NCI-H524 treated with DMSO at 0.1 percent for 48 hours (cell line): ENCODE measurements at places on chromosomes 3 and 15.

DNA sequence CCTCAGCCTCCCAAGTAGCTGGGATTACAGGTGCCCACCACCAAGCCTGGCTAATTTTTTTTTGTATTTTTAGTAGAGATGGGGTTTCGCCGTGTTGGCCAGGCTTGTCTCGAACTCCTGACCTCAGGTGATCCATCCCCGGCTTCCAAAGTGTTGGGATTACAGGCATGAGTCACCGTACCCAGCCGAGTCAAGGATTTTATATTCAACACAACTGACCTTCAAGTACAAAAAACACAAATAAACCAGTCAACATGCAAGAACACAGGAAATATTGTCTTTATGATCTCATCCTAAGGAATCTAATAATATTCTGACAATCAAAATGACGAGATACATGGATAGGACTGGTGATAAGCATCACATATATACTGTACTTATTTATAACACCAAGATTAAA is 37.9 kb downstream of the TJP1 start:
- no peak for DNase-seq

DNA sequence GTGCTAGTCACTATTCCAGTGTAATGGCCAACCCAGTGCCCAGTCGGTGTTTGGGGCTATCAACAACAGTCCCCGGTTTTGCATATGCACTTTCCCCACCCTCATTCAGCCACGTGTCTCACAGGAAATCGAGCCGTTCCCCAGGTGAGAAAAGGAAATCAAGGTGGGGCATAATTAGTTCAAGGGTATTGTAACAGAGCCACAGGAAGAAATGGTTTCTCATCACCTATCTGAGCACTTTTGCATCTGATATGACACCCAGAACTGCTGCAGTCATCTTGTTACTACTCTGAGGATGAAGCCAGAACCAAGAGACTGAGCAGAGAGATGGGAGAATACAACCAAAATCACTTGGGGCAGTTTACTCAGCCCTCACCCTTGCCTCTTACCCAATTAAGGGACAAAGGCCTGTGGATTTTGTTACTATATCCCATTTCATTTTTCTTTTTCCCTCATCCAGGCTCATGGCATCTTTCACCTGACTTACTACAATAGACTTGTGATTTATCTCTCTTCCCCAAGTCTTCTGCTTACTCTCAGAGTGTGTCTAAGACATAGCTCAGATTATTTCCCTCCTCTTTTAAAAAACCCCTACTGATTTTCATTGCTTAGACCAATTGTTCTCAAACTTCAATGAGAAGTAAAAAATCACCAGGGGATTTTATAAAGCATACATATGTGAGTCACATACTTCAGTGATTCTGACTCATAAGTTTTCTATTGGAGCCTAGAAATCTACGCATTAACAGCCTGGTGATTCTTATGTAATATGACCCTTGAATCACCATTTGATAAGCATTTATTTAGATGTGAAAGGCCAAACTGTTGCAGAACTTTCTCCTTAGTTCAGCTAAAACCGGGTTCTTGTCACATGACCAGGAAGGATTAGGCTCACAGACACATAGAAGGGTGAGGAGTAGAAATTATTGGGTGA is 40.5 kb downstream of the TRAT1 start:
- no peak for DNase-seq

DNA sequence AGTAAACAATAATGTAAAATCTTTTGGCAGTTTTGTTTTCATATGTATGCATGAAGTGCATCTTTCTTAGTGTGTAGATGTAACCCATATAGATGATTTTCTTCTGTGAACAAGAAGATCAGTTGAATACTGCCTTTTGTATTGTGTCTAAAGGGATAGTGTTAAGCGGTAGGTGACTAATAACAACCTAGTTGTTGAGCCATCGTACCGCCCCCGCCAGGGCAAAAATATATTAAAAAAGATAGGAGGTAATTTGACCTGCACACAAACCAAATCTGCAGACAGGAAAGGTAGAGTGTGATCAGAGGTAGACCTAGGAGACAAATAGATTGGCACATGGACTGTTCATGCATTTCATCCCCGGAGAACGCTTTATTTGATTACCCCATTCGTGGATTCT is 3.3 kb upstream of the GMNC start:
- no peak for DNase-seq

- no peak for DNase-seq
Observed at GRCh38 chr15:80660119-80660518, 35.0 kb upstream of the ABHD17C start.

- DNase-seq: no peak
Observed at GRCh38 chr3:180252683-180253082, 215.9 kb upstream of the PEX5L start.
